Motor neuron (in vitro differentiated cells): ENCODE measurements at places on chromosomes 2 and 18. TPM values are rescaled to one million over a fixed set of nuclear protein-coding genes. Genes with fewer than 3 reads are reported as not detected.

- no peak for ATAC-seq
Measured at GRCh38 chr18:76808561-76808960, 13.8 kb upstream of the ZNF236 start.

DNA sequence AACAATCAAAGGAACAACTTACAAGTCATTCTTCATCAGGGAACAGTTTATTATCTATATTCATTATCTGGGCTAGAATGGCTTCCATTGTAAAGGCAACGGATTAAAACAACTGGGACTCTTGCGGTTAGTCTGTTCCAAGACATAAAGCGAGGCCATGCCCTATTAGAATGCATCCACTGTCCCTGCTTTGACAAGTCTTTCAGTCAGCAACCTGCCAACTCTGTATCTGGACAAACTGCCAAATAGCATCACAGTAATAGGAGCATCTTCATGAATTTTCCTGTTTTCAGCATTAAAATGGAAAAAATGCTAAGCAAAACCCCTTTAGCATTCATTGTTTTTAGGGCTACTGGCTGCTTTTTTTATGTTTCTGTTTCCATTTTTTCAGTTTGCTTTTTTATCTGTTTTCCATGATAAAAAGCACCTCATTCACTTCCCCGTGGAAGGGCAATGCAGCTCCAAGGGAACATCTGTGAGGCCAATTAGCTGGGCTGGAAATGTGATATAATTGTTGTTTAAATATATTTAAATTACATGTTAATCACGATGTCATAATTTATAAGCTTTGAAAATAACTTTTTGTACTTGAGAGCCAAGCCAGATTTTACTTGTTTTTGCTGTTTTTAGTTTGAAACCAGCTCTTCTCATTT is 834.3 kb downstream of the CPS1 start:
- no peak for ATAC-seq

- no peak for ATAC-seq
Measured at GRCh38 chr2:28394331-28394877, 1.7 kb downstream of the FOSL2 start.

DNA sequence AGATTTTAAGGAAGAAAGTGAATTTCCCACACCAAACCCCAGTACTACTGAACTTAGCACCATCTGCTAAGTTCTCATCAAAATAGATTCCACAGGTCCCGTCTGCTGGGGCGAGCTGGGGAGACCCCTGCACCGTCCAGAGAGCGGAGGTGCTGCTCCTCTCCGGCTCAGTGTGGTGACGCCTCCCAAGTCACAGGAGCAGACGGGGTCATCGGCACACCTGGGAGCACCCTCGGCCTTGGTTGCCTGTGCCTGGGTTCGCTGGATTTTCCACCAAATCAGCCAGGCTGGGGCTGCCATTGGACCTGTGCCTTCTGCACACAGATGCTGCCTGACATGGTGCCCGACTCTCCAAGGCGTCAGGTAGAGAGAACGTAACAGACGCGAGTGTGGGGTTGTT is 141.3 kb downstream of the PXDN start:
- no peak for ATAC-seq

- ATAC-seq: no peak
Measured at GRCh38 chr18:3254725-3255124, 7.1 kb downstream of the MYL12A start.

- no peak for ATAC-seq
Measured at GRCh38 chr18:40855661-40856060, 1099.4 kb upstream of the PIK3C3 start.

GRCh38 chr18:60978338-60978737 is 354.9 kb upstream of the CDH20 start:
- ATAC-seq: no peak

- ATAC-seq: no peak
Measured at GRCh38 chr2:70525032-70525431, 28.6 kb downstream of the TGFA start.

GRCh38 chr2:62038975-62039771 is 133.7 kb downstream of the COMMD1 start:
- ATAC-seq: no peak

GRCh38 chr18:55324166-55324565 is 263.8 kb downstream of the TCF4 start:
- ATAC-seq: no peak

GRCh38 chr2:73699437-73699836 is 37.7 kb downstream of the TPRKB start:
- ATAC-seq: no peak

DNA sequence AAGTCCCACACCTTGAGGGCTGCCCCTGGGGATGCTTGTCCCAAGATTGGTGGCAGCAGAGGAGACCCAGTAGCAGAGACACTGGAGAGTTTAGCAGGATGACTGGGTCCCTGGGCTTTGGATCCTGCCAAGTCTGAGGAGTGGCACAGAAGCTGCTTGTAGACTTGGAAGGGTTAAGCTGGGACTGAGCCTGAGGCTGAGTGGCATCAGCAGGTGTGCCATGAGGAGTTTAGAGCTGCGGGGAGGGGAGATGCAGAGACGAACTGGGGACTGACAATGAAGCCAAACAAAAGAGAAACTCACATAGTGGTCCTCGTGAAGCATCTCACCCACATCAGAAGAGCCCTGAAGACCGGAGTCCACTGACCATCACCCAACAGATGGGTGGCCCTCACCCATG is 329.7 kb upstream of the KLHL29 start:
- no peak for ATAC-seq

Gene ASXL3
- 40.2 and 44.7 TPM in 2 replicates for total RNA-seq

Gene VAMP8
- 14.7 and 15.4 TPM in 2 replicates for total RNA-seq

Gene RAB27B
- 0.04 and 0.42 TPM in 2 replicates for total RNA-seq

Gene KLHL41
- 0.83 and 0.87 TPM in 2 replicates for total RNA-seq

Gene HMSD
- total RNA-seq: 0.41 and 0.58 TPM in 2 replicates

Gene YPEL5
- total RNA-seq: 70.0 and 70.4 TPM in 2 replicates

Gene FAM161A
- total RNA-seq: 6.8 and 7.3 TPM in 2 replicates

Gene MALL
- 0.35 and 0.45 TPM in 2 replicates for total RNA-seq
